ENCODE measurements at places on chromosomes 1 and 21.

DNA sequence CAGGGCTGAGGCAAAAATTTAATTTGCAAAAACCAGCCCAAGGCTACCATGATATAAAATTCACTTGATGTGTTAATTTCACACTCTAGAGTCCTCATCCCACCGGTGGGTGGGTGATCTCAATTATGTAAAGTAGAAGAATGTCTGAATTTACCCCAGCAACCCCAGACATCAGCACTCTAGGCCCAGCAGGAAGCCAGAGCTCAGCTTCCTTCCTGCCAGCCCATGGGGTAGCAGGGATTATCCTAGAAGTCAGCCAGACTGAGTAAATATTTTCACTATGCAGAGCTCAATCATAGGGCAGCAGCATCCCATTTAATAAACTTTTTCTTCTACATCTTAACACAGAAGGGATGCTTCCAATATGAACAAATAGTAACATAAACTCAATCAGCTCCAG, 71.0 kb downstream of the SIPA1L2 start:
- DNase-seq = no peak

DNA sequence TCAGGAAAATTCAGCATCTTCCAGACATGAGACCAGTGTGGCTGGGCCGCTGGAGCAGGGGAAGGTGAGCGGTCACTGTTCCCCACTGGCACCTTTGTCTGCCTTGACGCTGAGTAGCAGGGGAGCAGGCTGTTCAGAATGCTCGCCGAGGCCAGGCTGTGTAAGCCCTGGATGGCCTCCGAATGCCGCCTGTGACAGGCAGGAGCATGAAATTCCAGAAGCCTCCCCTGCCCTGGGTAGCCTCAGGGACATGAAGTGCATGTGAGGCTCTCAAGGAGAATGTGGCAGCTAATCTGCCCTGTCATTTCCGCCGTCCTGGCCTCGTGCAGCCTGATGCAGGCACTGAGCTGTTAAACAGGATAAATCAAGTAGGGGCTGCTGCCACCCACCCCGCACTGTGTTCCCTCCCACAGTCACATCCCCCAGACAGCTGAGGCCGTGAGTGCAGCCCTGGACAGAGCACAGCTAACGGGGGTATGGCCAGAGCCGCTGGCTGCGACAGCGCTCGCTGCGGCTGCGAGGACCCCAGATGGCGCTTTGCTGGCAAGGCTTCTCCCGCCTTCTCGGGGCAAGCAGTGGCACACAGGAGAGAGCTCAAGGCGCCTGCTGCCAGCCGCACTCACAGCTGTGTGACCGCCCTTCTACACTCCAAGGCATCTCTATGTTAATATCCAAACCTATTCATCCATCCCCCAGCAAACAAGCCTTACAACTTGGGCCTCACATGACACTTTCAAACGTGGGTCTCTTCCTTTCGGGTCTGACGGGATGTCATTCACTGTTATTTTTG, 105.0 kb upstream of the COL6A1 start:
- DNase-seq = no peak

DNA sequence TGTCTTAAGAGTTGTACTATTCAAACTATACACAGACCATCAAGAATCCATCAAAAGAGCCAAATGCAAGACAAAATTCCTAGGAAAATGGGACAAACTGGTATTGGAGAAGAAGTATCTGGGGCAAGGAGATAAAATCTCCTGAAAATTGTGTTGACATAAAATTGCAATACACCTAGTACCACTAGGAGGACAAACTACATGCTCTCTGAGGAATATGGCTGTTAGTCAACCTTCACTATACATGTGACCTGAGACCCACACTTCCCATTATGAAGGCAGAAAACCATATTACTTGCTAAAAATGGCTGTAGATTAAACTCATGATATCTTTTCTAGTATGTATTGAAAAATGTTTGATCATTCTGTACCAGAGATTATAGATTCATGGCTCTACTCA, 30.0 kb downstream of the IRF2BP2 start:
- DNase-seq = no peak

DNA sequence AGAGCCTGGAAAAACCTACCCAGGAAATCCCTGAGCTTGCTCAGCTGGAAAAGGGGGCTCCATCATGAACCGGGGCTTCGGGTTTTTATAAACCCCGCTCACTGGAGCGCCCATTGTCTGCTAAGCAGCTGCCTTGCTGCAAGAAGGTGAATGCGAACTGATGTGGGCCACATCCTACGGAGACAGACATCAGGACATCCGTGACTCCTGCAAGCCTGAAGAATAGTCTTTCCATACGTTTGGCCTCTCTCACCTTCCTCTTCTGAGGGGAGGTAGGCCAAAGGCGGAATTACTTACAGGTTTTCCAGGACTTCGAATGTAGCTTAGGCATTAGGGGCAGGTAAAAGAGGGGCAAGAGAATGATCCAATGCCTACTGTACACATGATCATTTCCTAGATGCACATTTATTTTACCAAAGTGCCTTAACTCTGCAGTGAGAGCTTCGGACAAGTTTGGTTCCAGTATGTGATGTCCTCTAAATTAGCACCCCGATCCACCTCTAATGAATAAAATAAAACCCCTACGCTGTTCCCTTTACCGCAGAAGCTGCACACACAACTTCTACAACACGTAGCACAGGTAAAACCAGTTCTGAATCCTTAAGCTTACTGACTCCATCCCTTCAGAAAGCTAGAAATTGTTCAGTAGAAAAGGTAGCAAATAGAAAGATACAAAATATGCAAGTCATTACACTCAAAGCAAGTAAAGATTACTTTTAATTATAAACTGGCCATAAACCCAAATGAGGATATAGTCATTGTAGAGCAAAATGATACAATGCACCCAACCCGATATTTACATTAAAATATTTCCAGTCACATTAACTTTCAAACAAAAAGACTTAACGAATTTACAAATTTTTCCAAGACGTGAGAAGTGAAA, 866 bp upstream of the SORT1 start:
- DNase-seq = no peak
